Umbilical cord (tissue), 2 donors: ENCODE measurements at places on chromosomes 3 and 15.
A peak's percentile ranks its signal among the peaks of the same experiment; 100 is the strongest.

GRCh38 chr15:52057996-52058395, 39.0 kb downstream of the MAPK6 start:
- DNase-seq: no peak

DNA sequence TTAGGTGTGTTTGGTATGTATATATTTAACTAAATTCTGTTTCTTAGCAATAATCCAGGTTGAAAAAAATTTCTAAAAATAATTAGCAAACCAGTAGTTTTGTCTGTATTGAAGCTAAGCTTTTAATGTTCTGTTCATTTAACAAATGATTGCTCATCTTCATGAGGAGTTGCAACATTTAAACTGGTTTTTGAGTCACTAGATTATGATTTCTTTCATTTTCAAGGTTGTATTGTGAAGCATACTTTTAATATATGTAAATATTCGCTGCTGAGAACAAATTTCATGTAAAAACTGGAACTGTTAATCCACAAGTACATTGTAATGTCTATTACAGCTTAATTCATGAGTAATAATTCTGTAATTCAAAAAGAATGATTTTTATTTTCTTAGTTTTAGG, 192.7 kb downstream of the MBNL1 start:
- no peak for DNase-seq

GRCh38 chr15:98070137-98070536, 109.6 kb downstream of the ARRDC4 start:
- no peak for DNase-seq

GRCh38 chr15:62348623-62349022, 183.5 kb upstream of the C2CD4B start:
- no peak for DNase-seq

GRCh38 chr3:186717039-186717457, at the start of gene KNG1:
Gene KNG1, plus strand, starts transcription at chr3:186717359. Its CDS starts 184 bp downstream, at chr3:186717543.
- DNase-seq: no peak

- no peak for DNase-seq
Observed at GRCh38 chr3:158573714-158574113, 2.7 kb downstream of the MLF1 start.

GRCh38 chr3:85481411-85482212, 522.8 kb downstream of the CADM2 start:
- DNase-seq: no peak

DNA sequence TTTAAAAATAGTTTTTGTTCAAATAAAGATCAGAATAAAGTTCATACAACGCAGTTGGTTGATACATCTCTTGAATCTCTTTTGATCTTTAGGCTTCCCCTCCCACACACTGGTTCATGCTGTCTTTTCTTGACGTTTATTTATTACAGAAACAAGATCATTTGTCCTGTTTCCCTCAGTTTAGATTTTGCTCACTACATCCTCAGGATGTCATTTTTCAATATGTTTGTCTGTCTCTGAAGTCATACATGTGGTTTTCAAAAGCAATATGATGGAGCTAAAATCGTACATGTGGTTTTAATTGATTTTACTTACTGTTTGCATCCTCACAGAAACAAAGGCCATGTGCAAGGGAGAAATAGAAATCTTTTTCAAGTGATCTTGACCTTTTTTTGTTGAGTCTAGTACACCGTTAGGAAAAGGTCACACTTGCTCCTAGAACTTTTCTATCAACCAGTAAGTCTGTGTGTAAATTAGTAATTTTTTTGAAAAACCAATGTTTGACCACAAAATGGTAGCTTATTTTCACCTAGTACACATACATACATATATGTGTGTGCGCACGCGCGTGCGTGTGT, 63.7 kb upstream of the SENP5 start:
- DNase-seq: no peak

GRCh38 chr3:11616551-11616950, 27.2 kb downstream of the VGLL4 start:
- DNase-seq: no peak

DNA sequence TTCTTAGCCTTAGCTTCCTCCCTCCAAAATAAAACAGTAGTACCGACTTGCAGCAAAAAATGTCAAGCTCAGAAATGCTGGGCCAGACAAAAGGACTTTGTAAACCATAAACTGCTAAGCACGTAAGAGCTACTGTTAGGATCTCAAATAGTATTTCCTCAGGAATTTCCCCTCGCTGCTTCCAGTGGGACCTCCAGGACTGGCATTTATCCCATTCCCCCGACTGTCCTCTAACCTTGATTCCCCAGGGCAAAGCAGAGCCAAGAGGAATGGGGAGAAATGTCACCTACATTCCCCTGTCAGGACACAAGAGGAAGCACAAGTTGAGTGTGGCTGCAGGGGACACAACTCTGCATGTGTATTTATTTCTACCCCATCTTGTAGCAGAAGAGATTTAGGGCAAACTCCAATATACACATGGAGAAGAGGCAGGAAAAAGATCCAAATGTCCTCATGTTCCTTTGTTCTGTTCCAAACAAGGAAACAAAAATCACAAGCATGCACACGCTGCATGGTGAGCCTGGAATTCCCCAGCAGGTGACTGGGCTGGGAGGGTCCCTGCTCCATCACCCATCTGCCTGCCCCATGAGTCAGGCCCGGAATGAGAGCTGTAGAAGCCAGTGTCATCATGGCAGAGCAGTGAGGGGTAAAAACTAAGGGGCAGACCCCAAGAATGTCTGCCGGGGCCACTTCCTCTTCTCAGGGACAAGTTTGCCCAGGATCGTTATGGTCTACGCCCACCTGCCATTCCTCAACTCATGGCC, 4.2 kb downstream of the STOML1 start:
- DNase-seq: no peak

DNA sequence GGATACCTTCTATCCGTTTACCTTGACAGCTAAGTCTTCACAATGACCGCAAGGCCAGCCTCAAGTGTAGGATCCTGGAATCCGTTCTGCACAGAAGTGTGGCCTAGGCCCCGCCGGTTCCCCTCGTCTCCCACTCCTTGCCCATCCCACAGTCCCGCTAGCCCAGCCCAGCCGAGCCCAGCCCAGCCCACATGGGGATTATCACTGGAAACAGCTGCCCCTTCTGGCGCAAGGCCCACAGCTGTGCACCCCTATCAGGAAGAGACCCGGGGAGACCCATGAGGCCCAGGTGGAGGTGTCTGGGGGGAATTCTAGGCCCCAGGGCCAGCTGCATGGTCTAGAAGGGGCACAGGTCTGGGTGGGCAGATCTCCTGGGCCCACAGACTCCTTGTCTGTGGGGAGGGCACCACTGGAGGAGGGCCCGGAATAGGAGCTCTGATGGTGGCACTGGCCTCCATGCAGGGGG, 27.9 kb upstream of the KLF13 start:
- DNase-seq: no peak

- DNase-seq: no peak
Observed at GRCh38 chr3:195587824-195588223, 4.1 kb upstream of the APOD start.

DNA sequence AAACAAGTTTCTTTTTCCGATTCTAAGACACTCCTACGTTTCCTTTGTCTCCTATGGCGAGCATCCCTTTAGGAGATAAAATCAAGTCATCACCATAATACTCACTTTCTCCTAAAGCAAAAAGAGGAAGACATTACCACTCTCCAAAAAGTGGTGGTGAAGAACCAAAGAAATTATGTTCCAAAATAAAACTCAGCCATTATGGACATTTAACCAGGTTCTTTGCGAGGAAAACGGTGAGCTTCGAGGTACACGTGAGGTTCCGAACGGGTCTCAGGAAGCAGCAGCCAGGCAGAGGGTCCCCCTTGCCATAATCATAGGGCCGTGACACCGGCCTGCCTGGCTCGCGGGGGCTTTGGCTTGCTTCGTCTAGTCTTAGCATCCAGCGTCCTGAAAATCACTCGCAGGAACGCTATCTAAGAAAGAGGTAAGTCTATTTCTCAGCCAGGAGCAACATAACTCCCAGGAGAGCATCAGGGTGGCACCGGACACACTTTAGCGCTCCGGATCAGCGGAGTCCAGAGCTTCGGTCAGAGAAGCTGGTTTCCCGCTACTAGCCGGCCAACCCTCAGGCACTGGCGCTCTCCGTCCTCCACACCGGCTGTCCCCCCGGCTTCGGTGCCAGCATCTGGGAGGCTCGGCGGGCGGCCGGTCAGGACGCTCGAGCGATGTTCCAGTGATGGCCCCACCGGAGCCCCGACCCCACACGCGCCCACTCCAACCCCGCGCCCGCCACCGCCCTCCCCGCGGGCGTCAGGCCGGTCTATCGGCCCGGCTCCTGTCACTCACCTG, 581 bp downstream of the IP6K1 start:
- no peak for DNase-seq

DNA sequence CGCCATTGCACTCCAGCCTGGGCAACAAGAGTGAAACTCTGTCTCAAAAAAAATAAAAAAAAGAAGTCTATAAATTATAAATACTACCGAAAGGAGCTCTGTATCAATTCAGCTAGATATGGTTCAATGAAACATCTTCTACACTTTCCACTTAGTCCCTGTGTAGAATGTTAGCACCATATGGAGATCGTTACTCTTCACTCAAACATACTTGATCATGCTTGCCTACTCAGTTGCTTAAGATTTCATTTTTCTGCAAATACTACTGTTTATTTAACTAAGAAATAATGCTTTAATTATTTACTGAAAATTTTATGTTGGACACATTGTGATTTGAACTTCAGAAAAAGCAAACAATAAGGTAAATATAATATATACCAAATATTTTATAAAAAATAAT, 17.1 kb upstream of the NANOGP8 start:
- DNase-seq: no peak

- no peak for DNase-seq
Observed at GRCh38 chr3:193704431-193704830, 111.4 kb downstream of the OPA1 start.

- no peak for DNase-seq
Observed at GRCh38 chr3:122025296-122025695, 3.2 kb upstream of the ILDR1 start.

GRCh38 chr3:38532529-38532928, 36.4 kb downstream of the EXOG start:
- DNase-seq: no peak

DNA sequence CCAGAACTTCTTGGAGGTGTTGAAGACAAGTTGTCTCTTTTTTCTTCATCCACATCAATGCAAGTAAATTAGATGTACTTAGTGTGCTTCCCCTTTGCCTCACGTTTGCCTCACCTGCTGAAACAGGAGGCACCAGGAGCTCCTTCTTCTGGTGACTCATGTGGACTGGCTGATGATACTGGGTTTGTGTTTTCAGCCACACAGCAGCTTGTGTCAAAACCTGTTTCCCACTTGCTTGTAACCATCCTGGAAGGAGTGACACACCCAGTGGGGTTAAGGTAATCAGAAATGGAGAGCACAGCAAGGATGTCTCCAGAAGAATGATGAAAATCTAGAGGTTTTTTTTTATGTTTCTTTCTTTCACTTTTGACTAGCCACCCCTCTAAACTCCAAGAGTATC, 143.3 kb upstream of the RBMS3 start:
- DNase-seq: no peak

DNA sequence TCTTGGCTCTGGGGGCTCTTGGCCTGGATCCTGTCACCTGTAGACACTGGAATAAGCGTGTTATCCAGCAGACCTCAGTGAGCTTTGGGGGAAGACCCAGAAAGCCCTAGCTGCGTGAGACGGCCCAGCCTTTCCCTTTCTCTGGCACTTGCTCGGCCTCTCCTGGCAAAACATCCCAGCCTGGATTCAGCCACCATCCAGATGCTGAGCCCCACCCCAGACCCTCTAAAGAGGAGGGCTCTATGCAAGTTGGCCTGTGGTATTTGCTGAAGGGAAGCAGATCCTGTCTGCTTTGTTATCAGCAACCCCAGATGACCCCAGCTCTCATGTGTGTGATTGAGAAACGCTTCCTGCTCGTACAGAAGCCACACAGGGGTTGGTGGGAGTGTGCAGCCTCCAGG, 267.2 kb downstream of the FAM43A start:
- DNase-seq: peak; percentile 77

- no peak for DNase-seq
Observed at GRCh38 chr3:151024339-151024738, 51.8 kb upstream of the CLRN1 start.

DNA sequence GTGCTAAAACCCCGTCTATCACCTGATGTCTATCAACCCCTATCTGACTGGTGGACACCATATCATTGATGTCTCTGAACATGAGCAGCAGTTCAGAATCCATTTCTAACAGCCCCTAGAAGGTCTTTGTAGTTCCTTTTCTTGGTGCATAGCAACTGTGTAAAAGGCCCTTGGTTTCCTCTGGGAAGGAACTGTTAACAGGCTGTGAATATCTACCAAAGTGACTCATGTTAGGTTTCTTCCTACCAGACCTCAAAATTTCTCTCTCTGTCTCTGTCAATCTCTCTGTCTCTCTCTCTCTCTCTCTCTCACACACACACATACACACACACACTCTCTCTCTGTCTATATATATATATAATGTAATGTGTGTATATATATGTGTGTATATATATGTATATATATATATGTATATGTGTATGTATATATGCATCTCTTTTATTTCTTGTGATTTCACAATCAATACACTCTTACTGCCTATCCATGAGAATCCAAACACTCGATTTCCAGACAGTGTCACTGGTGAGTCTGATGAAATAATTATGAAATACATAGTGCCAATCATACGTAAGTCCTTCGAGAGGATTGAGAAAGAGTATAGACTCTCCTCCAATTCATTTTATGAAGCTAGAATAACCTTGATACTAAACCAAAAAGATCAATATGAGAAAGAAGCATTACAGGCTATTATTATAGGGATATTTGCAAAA, 335.9 kb upstream of the SLCO3A1 start:
- DNase-seq: no peak

- no peak for DNase-seq
Observed at GRCh38 chr15:58311556-58311955, 120.2 kb upstream of the LIPC start.

DNA sequence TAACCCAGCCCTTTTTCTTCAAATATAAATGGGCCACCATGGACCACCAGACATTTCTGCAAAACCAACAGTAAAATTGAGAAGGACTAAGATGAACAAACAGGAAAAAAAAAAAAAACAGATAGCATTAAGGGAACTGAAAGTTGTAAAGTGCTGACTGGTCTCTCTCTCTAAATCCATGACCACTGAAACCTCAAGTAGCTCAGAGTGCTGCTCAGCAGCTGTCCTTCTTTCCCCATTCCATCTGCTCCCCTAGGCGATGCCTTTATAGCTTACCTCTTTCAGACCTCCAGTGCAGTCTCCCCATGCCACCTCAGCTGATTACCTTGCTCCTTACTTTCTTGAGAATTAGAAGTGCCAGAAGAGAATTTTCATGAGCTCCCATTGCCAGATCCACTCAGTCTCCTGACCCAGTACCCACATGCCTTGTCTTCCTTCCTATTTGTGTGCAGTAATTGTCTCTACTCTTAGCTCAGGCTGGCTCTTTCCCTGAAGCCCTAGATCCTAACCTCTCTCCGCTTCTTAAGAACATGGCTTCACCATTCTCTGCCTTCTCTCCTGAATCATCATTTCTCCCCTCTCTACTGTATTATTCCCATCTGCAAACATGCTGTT, 23.9 kb upstream of the XIRP1 start:
- peak; percentile 35 for DNase-seq

GRCh38 chr3:122230174-122230573, 46.7 kb downstream of the CASR start:
- DNase-seq: no peak

- DNase-seq: no peak
Observed at GRCh38 chr3:129245141-129245540, 4.3 kb upstream of the COPG1 start.

- DNase-seq: no peak
Observed at GRCh38 chr3:193207290-193208273, 33.4 kb upstream of the PLAAT1 start.
